ENCODE measurements at places on chromosomes 7 and 10.

- DNase-seq: no peak
Observed at GRCh38 chr10:102752934-102753664, 9.4 kb downstream of the WBP1L start.

- no peak for DNase-seq
Observed at GRCh38 chr7:145082366-145083161, 246.7 kb upstream of the TPK1 start.

DNA sequence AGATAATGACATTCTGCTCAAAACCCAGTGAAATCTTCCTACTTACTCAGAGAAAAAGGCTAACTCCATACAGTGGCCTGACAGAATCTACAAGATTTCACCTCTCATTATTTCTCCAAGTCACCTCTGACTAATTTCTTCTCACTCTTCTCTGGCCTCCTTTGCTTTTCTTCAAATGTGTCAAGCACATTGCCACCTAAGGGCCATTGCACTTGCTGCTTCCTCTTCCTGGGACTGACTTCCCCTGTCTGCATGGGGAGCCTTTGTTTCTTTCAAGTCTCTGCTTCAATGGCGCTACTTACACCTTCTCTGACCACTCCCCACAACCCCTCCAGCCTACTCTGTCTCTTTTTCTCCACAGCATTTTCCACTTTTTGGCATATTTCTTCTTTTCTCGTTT, 36.0 kb downstream of the PRTFDC1 start:
- no peak for DNase-seq

GRCh38 chr10:82922046-82922445, 1047.1 kb downstream of the NRG3 start:
- DNase-seq: no peak
